ENCODE measurements at places on chromosomes 5 and 9. TPM values are rescaled to one million over a fixed set of nuclear protein-coding genes. Genes with fewer than 3 reads are reported as not detected.

Gene AIF1L
- 0.48 TPM for total RNA-seq

Gene XPA
- total RNA-seq, result 13.0 TPM

DNA sequence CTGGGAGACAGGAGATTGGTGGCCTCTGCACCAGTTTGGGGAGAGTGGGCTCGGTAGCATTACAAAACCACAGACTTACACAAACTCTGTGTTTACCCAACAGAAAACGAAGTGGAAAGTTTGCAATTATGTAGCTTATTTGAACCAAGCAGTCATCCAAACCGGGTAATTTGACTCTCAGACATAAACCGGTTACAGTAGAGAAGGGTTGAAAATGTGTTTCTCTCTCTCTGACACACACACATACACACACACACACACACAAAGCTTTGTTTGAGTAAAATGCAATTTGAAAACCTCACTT lies 97.1 kb upstream of the ZNF608 start:
- DNase-seq, result no peak

DNA sequence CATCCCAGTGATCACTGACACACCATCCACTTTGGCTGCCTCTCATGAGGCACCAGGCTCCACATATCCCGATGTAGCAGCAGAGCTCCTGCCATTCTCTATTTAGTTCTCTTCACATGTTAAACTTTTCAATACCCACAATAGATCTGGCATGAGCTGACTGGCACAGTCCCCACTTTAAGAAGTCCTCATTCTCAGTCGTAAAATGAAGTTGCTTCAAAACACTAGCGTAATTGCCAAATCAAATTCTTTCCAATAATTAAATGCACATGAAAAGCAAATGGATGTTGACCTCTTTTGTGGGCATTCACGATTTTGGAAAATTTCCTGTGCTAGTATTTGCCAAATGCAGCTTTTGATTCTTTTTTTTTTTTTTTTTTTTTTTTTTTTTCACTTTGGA lies 32.4 kb downstream of the HAPLN1 start:
- DNase-seq, result no peak

DNA sequence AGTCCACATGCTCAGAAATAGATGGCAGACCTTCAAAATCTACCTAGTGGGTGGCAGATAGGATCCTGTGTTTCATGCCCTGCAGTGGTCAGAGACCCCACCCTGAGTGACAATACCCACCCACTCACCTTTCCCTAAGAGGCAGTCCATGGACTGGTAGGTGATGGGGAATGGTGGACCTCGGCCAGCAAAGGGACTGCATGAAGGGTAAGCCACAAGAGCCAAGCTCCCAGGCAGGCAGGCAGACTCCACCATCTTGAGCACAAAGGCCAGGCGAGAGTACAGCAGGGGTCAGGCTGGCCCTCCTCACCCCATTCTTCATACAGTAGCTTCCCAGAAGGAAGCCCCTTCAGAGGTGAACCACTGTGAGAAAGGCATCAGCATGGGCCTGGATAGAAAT lies 78.4 kb downstream of the SYK start:
- no peak for DNase-seq

DNA sequence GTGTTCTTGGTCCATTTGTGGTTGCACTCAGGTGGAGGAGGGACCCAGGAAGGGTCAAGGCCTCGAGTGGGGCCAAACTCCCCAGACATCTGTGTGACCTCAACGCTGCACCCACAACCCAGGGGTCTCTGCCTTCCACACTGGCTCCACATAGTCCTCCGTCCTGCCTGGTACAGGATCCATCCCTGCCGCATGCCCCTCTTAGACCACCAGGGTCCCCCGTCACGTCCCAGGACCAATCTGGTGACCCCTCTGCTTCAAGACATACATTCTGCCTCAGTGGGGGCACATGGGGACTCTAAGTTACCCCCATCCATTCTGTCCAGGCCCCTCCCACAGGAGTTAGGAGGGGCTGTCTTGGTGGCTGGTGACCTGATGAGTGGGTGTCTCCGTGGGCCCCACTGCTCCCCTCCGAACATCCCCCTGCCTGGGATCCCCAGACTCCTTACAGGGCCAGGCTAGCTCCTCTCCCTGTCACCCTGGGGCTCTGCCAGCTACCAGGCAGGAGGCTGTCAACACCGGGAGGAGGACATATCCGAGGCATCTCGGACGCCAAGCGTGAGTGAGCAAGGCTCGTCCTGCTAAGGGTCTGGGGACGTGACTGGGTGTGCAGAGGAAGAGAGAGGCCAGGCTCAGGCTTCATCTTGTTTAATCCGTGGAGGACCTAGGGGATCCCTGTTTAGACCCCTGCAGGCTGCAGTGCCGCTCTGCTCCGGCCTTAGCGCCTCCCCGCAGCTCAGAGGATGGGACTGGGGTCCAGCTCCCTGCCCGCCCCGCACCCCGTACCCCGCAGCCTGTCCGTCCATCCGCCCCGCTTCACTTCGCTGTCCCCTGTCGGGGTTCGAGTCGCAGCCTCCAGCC lies 32.3 kb downstream of the TSPAN17 start:
- DNase-seq, result no peak

GRCh38 chr9:105690742-105691141 lies 3.6 kb upstream of the TMEM38B start:
- no peak for DNase-seq

GRCh38 chr5:154587123-154588026 lies 109.3 kb upstream of the HAND1 start:
- DNase-seq, result no peak

Data from CD8-positive, alpha-beta memory T cell (primary cell).